ENCODE measurements at places on chromosomes 4 and X.

DNA sequence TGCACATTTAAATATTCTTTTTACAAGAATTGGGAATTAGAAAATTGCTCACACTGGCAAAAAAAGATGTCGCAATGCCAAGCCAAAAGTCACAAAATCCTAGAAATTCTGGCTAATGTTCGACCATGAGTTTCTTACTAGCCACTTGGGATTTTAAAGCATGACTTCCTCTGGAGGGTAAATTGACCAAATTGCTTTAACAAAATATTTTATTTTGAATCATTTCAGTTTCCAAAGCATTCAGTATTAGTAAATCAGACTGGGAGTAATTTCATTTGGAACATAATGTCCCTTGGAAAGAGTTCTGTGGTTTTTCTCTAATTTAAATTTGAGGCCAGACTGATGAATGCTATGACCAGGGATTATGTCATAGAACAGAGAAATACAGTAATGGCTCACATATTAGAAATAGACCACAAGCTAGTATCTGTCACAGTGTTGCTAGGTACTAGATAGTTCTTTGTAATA is 7.6 kb upstream of the CXCL5 start:
- DNase-seq: no peak

DNA sequence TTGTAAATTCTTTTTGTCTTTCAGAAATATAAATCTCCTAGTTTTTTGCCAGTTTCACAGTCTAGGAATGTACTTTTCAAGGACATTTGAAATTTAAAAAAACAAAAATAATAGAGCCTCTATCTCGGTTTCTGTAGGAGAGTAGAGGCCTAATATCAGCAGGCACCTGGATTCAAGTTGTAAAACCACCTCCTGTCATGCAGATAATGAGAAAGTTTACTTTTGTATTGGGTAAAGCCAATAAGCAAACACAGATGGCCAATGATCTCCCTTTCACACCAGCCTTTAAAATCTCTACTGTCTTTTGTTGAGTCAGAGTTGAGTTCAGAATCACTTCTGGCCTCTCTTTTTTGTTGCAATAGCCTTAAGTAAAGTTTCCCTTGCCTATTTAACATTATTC is 1499.9 kb downstream of the PCDH18 start:
- no peak for DNase-seq

DNA sequence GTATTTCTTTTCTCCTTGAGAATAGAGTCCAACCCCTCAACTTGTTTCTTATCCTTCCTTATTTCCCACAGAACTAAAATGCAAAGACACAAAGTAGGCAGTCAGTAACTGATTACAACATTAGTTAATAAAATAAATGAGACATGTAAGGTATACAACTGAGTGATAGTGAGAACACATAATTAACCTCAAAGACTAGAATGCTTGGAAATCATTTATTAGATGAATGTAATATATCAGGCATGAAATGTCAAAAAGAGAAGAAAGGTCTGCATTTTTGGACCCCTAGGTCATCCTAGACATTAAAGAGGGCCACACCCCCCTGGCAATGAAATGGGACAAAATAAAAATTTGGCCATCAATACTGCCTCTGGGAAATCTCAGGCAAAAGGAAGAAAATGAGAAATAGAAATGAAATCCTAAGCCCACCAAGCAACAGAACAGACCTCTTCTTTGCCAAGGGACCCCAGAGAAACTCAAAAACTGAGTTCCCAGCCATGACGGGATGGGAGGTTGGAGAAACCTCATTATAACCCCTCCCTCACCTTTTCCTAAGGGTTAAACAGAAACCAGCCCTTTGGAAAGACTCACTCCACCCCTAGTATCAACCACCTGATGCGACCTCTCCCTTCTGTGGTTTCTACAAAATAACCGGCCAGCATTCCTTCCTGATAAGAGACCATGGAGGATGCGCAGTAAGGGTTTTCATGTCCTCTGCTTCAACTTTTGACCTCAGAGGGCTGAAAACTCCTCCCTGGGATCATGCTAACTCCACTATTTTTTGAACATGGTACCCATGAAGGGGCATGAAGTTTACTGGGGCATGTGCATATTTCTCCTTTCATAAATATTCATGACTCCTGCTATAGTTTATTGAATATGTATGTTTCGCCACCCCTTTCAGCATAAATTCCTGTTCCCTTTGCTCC is 90.0 kb upstream of the EXOC1L start:
- DNase-seq: no peak

GRCh38 chrX:53265771-53266574 is 15.4 kb downstream of the IQSEC2 start:
- DNase-seq: no peak

DNA sequence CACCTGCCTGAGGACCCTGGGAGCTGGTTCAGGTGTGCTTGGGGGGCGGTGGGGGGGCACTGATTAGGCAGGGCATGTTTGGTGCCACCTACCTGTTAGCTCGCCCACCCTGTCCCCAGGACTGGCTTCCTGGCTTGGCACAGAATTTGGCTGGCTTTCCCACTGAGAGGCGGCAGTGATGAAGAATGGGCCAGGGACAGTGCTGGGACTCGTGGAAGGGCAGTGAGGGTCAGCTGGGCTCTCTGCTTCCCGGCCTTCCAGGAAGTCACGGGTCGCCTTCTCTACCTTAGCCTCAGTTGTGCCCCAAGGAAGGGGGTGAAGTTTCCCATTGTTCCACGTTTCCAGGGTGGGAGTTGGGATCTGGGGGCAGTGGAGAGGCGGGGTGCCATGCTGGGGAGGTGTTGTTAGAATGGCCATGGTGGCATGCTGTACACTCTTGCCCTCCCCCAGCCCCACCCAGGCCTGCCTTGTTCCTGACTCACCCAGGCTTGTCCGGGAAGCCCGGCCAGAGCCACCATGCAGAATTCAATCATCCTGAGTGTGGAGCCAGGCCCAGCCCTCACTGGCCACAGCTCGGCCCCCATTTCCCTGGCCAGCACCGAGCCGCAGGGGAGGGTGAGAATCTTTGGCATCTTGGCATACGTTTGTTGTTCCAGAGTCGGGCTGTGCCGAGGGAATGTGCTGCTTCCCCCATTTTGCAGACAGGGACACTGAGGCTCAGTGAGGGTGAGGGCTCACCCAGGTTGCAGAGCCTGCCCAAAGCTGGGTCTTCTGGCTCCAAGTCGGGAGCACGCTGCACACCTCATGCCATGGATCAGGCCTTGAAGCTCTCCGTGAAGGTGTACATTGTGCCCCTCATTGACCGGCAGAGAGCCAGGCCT is 21.9 kb upstream of the GPR78 start:
- no peak for DNase-seq
